ENCODE measurements at places on chromosomes 12 and 14.

- no peak for DNase-seq
Observed at GRCh38 chr12:71742998-71743397, 11.7 kb upstream of the RAB21 start.

DNA sequence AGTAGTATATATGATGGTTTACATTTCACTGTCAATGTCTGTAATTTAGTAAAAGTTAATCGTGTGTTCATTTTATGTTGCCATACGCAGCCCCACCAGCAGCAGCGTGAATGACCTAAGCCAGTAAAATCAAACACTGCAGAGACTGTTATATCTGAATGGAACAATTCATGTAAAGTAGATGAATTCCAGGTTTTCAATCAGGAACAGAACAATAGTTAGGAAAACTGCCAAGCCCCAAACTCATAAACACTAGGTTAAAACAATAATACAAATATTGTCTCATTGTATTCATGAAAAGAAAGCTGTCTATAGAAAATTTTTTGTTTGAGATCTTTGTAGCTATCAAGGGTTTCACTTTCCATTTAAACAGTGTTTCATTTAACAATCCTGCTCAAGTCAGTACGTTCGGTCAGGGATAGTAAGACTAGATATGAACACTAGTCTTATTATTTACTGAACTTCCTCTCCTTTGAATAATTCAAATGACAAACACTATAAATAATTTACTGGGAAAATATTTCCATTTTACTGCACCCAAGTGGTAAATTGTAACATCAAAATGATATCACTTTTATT is 256.8 kb upstream of the FLRT2 start:
- DNase-seq, result no peak

DNA sequence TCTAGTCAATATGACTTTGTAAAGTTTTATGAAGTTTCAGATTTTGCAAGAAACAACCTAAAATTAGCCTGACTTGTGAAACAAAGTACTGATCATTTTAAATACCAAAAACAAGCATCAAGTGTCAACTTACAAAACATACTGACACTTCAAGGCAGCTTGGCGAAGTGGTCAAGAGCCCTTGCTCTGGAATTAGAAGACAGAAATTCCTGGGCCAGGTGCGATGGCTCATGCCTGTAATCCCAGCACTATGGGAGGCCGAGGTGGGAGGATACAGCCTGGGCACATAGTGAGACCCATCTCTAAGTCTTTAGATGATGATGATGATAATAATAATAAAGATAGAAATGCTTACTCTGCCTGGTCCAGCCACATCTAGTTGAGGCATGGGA is 45.4 kb upstream of the NR2C1 start:
- DNase-seq, result no peak

GRCh38 chr12:64431791-64432190 is 20.1 kb upstream of the TBK1 start:
- no peak for DNase-seq

DNA sequence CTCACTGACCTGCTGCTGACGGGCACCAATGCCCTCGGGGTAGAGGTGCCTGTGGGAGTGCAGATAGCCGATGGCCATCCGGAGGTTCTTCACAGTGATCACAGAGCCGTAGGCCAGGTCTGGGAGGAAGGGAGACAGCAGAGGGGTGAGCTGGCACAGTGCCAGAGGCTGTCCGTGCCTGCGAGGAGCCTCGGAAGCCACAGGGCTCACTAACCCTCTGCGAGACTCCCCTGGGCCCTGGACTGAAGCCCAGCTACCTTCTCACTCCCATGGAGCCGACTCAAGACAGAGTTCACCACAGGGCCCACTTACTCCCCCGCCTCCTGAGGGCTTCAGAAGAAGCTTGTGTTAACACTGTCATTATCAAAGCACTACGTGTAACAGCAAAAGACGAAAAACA is 24.5 kb downstream of the POMT2 start:
- DNase-seq, result no peak

- peak; percentile 99 for DNase-seq
Observed at GRCh38 chr12:13205809-13206559, 9.5 kb downstream of the EMP1 start.

GRCh38 chr12:94207849-94208621 is 59.7 kb downstream of the PLXNC1 start:
- peak; percentile 73 for DNase-seq

- no peak for DNase-seq
Observed at GRCh38 chr12:128811806-128812205, 12.0 kb downstream of the SLC15A4 start.

GRCh38 chr14:64736271-64737169 is 32.3 kb downstream of the PLEKHG3 start:
- DNase-seq, result no peak

DNA sequence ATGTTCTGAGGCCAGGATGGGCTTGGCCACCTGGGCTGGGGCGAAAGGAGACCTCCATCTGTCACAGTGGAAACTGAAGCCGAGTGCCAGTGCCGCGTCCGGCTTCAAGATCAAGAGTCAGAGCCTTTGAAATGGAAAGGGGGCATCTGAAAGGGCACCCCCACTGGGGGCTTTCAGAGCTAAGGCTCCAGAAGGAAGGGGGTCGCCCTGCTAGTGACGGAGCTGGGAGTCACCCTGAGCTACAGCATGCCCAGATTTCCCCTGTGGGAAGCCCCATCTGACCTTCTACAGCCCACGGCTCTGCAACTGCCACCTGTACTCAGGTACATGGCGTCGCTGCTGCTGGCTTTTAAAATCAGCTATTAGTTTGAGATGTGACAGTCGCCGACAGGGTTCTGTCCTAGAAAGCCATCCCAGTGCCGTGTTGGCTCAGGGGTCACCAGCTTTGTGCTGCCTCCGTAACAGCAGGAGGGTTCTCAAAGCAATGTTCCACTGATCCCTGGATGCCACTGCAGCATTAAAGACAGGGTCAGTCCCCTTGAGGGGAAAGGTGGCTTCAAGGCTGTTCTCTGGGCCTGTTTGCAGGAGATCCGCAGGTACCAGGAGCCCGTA is 31.5 kb downstream of the CCNK start:
- DNase-seq, result no peak

DNA sequence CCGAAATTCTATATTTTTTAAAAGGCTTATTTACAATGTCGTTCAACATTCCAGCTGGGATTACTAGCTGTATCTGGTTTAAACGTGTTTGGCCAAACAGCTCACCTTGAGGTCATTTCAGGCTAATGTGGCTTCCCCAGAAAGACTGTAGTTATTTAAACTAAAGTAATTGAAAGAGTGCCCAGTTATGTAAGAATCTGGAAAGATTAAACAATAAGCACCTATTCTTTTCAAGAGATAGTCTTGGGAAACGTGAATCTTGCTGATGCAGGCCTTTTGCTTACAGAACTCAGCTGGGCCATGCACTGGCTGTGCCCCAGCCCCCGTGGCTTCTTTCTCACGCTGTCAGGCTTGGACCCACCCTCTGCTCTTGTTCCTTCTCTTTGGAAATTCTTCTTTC is 24.4 kb downstream of the GLRX5 start:
- no peak for DNase-seq

GRCh38 chr14:22484632-22485031 is 104.4 kb downstream of the DAD1 start:
- DNase-seq, result no peak

DNA sequence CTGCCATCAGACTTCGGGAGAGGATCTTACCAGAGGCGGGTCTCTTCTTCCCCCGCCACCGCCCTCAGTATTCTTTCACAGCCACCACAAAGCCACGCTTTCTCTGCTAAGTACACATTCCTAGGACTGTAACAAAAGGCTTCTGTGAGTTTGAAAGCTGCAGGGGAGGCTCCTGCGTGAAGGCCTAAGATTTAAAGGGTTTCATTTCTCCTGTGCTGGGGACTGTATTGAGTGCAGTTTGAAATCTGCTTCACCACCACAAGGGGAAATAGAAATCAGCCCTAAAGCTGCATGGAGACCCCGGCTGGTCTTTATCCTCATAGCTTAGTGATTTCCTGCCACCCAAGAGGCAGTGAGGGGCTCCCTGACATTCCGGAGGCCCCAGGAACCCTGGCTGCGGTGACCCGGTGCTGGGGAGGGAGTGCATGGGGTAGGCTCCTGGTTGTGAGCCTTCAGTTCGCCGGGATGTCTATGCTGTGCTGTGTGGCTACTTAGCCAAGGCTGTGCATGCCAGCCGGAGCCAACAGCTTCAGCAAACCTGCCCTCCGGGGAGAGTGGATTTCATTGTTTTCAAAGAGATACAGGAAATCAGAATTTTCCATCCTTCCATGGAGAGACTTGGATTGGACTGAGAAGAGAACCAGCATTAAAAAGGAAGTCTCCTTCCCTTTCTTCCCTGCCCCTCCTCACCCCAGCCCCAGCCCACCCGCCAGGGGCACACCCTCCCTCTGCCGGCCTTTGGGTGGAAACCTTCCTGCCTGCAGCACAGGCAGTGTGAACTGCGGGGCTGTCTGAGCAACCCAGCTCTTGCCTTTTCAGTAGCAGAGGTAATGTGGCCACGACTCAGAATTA is 163.3 kb downstream of the ETV6 start:
- peak; percentile 39 for DNase-seq

DNA sequence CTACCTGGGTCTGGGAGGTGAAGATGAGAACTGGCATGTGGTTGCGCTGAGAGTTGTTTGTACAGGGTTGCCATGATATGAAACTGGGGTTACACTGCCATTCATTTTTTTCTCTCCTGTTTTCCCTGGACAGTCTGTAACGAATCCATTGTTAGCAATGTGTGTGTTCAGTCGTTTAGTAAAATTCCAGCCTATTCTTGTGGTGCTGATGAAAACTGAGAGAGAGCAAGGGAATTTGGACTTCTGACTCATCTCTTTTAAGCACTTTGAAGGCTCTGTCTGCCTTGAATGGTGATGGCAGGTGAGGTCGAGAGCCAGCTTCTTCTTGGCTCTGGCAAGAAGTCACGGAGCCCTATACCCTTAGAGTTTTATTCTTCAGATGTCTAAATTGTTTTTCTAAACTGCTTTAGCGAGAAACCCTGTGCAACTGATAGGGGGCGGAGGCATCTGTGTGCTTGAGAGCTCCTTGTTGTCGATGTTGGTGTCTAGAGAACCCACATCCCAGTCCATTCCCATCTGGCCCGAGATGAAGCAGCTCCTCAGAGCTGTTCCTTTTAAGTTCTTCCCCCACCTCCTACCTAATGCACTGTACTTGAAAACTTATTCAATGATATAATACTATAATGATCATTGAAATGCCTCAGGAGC is 204.4 kb downstream of the TMX1 start:
- no peak for DNase-seq

GRCh38 chr14:39416072-39416471 is 16.2 kb downstream of the FBXO33 start:
- DNase-seq, result no peak

DNA sequence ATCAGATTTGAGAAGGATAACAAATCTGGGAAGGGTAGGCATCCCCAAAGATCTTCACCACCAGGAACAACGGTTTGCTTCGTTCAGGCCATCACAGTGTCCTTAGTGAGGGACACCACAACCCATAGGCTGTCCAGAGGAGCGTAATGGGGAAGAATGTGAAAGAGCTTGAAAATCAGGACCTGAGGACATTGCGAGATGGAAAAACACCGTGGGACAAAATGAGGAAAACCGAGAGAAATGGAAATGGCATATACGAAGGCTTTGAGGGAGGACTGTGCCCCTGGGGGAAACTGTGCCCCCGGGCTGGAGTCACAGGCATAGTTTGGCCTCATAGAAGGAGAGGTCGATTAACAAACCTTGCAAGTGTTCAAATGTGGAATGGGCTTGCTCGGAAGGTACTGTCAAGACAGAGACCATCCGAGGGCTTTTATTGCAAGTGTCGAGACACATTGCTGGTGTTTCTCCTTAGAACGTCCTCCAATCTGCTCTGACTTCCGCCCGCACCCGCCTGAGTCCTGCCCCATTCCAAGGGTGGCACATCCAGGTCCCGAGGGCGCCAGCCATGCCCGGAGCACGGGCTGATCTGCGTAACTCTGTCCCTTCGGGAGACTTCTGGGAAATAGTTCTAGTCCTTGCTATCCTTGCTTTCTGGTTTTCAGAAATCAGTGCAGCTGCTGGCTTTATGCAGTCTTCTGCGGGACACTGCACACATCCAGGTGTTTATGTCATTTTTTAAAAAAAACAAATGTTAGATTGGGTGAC is 885 bp upstream of the PALS1 start:
- peak; percentile 32 for DNase-seq

- no peak for DNase-seq
Observed at GRCh38 chr14:105525861-105526775, at the start of gene TMEM121. TSS of gene TMEM121 (plus strand) at chr14:105526583. CDS start at chr14:105528835, 2,252 bp downstream.

GRCh38 chr14:50778721-50779483 is 52.1 kb downstream of the NIN start:
- DNase-seq, result peak; percentile 44

DNA sequence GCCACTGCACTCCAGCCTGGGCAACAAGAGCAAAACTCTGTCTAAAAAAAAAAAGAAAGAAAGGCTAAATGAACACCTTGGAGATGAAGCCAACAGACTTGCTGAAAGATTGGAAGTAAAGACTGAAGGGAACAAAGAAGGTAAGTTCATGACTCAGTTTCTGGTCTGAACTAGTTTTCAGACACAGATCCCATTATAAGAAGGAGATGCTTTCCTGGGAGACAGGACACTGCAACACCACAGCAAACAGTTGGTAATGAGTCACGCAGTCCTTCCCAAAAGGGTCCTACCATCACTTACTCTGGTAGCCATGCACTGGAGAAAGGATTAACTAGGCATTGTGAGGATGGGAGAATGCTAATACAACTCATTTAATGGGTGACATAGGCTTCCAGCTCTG is 97.2 kb downstream of the SSPN start:
- no peak for DNase-seq

DNA sequence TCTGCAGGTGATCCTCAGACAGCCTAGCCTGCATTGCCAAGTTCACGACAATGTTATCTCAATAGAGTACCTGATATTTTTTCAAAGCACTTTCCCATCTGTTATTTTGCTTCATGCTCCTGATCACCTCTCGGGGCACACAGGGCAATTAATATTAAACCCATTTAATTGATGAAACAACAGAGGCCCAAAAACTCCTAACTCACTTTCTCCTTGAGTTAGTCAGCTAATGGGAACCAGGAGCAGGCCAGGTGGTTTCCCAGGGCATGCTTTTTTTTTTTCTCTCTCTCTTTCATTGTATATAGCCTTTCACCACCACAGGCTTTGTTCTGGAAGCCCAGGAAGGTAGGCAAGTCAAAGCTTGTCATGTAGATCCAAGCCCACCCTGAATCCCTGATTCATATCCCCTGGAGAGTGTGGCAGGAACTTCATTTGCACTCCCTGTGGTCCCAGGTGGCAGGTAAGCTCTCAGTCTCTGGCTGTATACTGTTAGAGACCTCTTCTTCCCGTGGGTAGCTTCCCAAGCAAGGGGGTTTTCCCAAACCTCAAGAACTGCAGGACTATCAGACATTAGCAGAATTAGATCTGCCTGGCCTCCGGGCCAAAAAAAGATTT is 41.6 kb upstream of the MAP1LC3B2 start:
- no peak for DNase-seq

- no peak for DNase-seq
Observed at GRCh38 chr12:94566345-94566744, 84.0 kb downstream of the TMCC3 start.

DNA sequence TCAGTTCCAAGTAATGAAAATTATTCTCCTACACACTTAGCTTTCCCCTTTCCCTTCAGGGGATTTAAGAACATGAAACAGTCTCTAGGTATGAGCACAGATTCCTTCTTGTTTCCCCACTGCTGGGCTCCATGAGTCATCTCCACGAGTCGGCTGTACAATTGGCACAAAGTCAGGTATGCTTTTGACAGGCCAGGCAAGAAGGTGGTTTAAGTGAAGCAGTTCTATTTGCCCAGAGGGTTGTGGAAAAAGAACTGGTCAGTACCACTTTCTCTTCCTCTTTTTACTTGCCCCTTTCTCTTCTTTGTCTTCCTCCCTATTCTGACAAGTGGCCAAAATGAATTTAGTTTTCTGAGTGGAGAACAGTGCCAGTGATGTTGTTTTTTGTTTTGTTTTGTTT is 16.3 kb downstream of the DYNC1H1 start:
- peak; percentile 99 for DNase-seq

All from cardiac fibroblast (primary cell).